KG1 (cell line): ENCODE measurements at places on chromosomes 11 and 22.
A peak's percentile ranks its signal among the peaks of the same experiment; 100 is the strongest.

DNA sequence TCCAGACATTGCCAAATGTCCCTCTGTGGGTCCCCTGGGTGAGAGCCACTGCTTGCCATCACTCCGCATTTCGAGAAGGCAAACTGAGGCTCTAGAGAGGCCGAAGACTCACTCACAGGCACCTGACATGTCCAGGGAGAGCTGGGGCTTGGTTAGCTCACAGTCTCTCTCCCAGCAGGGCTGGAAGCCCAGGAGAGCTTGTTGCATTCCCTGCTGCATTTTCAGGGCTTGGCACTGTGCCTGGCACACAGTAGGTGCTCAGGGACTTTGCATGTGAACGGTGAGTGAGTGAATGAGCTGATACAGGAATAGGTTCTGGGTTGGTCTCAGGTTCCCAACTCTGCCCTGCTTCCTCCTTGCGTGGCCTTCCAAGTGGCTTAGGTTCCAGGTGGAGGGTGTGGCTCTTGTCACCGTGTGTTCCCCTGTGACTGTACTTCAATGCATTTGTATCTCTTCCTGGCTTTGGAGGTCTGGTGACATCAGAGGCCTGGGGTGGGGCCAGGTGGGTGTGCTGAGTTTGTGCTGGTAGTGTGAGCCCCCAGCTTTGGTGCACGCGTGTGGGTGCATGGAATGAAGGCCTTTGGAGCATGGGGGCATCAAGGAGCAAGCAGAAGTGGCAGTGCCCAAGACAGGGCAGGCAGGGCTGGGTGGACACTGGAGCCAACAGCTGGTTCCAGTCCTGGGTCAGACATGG is 18.4 kb upstream of the SMIM38 start:
- DNase-seq, result no peak

DNA sequence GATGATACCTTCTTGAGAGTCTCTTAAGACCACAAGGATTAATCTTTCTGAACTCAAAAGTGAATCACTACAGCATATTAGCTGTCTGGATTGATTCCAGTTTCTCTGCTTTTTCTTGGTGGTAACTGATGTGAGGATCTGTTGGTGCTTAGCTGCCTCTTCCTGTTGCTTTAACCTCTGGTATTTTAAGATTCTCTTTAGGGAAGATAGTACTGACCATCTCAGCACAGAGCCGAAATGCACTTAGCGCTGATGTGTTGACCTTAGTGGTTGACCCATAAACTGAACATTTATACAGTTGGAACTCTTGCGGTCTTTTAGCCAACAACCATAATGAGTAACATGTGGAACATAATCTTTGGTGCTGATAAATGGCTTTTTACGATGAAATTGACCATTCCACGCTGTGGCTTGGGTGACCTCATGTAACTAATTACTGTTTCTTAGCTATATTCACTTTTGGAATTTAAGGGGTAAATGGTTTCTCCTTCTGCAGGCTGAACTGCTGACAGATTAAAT is 33.7 kb downstream of the APLP2 start:
- no peak for DNase-seq

GRCh38 chr11:62603072-62603408 is 1.4 kb upstream of the MTA2 start:
- DNase-seq, result no peak

GRCh38 chr11:36056160-36056751 is 112.4 kb downstream of the LDLRAD3 start:
- no peak for DNase-seq

DNA sequence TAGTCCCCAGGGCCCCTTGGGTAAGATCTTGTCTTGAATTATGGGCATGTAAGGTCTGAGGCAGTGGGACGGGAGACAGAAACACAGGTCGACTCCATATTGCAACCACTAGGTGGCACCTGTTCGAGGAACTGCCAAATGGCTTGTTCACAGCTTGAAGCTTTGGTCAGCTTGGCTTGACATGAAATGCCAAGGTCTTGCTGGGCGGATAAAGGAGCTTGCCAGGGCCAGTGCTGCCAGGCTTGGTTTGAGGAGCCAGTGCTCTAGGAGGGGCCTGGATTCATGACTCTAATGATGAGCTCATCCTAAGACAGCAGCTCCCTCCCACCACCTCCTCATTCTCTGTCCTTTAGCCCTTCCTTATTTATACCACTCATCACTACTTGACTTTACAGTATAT is 11.9 kb upstream of the NRIP3 start:
- DNase-seq, result peak; percentile 47

DNA sequence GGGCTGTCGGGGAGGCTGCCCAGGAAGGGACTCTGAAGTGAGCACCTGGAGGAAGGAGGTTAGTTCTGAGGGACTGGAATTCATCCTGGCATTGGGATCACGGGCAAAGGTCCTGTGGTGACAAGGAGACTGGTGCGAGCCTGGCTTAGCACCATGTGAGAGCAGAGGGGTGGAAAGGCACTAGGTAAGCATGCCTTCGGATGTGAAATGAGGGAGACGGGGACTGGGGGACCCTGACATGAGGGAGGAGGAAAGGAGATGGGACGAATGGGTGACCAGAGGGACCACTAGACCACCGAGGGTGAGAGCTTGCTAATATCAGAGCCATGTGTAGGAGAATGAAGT is 3.1 kb upstream of the VPREB1 start:
- DNase-seq, result no peak

GRCh38 chr11:61357233-61357893 is 4.3 kb downstream of the CYB561A3 start:
- DNase-seq, result no peak

DNA sequence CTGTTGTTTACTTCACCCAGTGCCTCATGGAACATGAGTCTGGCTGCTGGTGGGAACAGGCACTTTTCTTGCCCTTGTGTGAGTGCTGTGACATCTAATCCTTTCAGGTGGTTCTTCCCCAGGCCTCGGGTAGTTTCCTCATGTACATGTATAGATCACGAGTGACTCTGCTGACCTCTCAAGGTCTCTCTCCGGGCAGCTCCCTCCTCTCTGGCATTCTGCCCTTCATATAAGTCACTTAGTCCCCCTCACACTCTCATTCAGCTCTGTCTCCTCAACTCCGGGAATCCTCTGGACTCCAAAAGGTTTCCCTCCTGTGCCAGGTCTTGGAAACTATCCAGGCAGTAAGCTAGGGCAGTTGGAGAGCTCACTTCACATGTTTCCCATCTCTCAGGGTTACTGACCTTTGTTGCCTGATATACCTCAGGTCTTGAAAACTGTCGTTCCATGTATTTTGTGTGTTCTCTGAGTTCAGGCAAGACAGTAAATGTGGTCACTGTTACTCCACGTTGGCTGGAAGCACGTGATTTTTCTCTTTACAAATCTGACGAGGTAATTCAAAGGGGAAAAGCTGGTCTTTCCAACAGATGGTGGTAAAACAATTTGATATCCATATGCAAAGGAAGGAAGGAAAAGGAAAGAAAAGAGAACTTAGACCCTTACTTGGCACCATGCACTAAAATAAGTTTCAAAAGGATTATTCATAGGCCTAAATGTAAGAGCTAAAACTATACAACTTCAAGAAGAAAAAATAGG is 40.5 kb upstream of the PITPNB start:
- DNase-seq, result no peak

- DNase-seq, result no peak
Measured at GRCh38 chr11:107752949-107753822, 41.3 kb upstream of the SLN start.

DNA sequence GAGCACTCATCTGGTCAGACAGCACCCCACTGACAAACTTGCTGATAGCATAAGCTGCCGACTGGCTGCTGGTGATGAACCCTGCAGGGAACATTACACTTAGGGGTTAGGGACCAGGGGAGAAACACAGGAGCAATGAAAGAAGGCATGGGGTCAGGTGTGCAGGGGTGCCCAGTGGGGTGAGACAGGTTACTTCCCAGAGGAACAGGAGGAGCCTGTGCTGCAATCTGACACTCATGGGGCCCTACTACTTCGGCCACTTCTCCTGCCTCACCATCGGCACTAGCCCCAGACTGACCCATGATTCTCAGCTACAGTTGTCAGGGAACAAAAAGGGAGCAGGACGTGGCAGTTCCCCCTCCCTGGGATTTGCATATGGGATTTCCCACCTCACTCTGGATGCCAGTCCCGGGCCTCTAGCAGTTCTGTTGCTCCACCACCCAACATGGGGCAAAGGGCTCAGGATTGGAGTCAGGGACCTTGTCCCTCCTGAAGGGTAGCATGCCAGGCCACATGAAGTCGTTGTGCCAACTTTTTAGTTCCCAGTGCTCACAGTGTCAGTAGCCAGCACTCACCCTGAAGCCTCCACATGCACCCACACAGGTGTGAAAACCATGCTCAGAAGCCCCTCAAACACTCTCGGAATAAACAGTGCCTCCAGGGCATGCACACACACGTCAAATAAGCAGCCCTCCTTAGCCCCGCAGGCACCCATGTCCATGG is 2.2 kb downstream of the SLC37A4 start:
- DNase-seq, result no peak

- DNase-seq, result no peak
Measured at GRCh38 chr22:45917146-45917545, 59.8 kb downstream of the WNT7B start.

GRCh38 chr11:1406571-1407485 is 17.1 kb downstream of the BRSK2 start:
- no peak for DNase-seq

DNA sequence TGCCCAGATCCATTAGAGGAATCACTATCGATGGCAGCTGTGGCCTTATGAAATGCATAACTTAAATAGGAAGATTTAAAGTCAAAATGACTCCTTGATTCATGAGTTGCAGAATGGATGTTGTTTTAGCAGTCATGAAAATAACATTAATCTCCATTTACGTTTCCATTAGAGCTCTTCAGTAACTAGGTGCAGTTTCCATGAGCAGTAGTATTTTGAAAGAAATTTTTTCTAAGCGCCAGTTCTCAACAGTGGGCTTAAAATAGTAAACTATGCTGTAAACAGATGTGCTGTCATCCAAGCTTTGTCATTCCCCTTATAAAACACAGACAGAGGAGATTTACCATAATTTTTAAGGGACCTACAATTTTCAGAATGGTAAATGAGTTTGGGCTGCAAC is 1414.1 kb downstream of the LRRC4C start:
- DNase-seq, result no peak

DNA sequence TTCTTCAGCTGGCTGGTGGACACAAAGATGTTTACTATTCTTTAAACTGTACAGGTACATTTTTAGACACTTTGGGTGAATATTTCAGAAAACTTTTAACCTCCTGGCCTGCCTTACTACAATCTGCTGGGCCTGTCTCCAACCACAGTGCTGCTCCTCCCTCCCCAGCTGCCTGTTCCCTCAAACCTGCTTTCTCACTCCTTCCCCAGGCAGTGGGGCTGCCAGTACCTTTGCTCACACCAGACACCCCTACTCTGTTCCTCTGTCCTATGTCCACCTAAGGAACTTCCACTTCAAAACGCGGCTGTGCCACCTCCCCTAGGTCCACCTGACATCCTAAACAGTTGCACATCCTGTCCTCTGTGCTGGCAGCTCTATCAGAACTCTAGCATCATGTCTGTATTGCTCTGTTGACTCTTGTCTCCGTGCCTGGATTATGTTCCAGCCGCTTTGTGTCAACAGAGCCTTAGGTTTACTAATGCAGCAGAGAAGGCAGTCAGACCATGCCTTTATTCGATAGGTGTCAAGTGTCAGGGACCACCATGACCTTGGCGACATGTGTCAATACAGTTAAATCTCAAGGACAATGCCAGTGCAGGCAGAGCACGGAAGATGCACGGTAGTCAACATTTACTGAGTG is 13.4 kb downstream of the ZP1 start:
- DNase-seq, result no peak

DNA sequence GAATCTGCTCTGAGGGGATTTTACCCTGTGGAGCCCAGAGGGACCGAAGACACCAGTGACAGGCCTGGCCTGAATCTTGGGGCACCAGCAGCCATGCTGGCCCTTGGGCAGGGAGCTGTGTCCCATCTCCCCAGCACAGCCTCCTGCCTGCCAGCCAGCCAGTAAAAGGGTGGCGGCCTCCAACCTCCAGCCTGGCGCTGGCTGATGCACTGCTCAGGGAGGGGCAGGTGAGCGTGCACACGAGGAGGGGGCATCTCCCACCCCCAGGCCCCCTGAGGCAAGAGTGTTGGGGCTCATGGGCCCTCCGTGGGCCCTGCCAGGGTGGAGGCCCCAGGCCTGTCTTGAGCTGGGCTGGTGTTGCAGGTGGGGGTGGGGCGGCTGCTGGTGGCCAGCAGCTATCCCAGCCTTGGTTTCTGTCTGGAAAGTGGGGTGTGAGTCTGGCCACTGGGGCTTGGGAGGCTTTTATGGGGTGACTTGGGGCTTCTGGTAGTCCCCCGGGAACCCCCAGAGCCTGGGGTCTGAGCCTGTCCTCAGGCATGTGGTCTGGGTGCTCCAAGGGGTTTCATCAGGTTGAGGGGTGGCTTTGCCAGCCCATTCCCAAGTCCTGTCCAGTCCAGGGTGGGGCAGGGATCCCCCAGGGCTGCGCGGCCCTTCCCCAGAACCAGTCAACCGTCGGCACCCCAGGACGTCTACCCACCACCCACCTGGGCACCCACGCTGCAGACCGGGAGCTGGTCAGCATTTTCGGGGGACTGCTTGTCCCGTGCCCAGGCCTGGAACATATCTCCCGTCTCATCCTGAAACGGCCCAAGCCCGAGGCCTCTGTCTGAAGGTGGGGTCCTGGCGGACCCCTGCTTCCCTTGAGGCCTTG is 17.8 kb downstream of the TSPAN4 start:
- DNase-seq, result no peak

DNA sequence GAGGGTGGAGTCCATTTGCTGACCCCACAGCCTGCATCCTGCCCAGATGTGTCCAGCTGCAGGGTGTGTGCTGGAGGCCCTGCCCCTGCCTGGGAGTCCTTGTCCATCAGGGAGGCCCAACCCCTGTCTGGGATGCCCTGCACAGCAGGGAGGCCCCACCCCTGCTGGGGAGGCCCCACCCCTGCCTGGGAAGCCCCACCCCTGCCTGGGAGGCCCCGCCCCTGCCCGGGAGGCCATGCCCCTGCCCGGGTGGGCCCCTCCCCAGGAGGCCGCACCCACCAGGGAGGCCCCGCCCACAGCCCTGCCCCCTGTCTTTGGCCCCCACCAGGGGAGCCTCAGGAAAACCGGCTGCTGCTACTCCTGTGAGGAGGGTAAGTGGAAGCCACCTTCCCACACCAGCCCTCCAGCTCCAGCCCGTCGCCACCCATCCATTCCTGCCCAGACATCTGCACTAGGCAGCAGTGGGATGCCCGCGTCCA is 37.2 kb downstream of the MUC5B start:
- no peak for DNase-seq

- no peak for DNase-seq
Measured at GRCh38 chr22:31447337-31447736, 42.3 kb downstream of the EIF4ENIF1 start.

DNA sequence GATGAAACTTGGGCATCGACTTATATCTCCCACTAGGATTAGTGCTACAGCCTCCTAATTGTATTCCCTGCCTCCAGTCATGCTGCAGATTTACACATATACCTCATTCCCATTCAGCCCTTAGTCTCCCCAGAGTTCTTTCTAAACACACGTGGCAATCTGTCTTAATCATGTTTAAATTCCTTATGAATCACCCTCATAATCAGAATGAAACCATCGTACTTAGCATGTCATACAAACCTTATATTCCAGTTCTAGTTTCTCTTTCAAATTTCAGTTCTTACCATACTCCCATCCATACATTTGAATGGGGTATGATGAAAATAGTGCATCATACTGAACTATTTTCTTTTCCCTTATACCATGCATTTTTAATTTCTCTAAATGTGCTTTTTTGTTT is 6.0 kb upstream of the OR10A2 start:
- no peak for DNase-seq
